ENCODE measurements at places on chromosomes 12 and 14.

DNA sequence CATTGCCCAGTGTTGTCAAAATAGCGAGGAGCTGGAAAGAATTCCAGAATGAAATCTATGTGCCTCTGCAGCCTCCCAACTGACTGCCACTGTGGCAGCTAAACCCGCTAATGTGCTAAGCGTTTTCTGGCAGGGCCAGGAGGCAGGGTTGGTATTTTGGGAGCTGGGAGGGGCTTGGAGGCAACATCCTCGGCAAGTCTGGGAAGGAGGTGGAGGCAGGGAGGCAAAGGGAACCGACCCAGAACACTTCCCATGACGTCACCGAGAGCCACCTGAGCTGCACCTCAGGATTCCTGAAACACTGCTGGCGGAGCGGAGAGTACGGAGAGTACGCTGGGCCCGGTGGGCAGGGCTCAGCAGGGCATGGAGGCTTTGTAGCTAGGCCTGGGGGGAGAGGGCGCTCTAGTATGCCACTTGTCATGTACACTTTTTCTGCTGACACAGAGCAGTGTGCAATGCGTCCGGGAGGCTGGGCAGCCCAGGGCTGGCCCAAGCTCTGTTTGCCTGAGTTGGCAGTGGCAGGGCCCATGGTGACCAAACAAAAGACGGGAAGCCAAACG is 81.5 kb downstream of the DPF3 start:
- DNase-seq, result no peak

- no peak for DNase-seq
Measured at GRCh38 chr12:3600039-3600720, 109.2 kb downstream of the PRMT8 start.

GRCh38 chr14:75381642-75382041 is 46.2 kb upstream of the JDP2 start:
- no peak for DNase-seq

DNA sequence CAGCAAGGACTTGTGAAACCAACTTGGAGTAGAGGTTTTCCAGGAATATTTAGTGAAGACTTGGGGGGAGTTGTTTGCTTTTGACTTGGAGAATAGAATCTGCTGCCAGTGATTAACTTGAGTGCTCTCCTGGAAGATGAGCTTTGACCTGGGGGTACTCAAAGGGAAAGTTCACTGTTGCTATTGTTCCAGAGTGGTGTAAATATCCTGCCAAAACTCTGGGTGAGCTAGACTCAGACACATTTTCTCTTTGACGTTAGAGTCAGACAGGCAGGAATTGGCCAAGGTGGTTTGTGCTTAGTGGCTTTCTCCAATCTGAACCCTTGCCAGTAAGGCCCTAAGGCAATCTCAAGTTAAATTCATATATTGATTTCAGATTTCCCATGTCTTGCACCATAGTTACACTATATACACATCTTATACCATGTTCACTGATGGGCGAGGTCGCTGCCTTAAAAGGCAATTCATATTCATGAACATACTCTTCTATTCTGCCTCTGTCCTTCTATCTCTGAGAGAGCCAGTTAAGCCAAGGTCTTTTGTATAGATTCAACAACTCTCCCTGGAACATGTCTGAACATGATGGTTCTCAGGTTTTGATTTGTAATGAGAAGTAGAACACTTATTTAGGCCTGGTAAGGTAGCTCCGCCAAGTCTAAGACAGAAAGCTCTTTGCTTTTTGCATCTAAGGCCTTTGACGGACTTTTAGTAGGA is 204.6 kb upstream of the SLC38A2 start:
- no peak for DNase-seq

DNA sequence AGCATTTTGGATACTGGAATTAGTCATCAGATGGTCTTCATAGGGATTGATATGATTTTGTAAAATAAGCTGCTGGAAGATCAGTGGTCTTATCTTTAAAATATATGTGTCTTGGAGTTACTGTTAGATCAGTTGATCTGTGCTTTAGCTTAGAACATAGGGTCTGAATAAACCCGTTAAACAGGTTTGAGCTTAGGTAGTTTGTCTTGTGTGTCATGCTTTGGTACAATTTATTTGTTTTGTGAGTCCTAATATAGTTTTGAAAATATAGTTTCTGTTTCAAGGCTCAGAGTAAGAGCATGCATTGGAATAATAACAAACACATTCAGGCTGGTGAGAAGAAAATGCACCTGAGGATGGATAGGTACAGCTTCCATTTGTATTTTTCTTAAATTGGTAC is 505.0 kb downstream of the SLC16A7 start:
- no peak for DNase-seq

- DNase-seq, result no peak
Measured at GRCh38 chr12:9702255-9702654, 30.6 kb downstream of the CLECL1 start.

- no peak for DNase-seq
Measured at GRCh38 chr12:132395192-132395907, 66.0 kb upstream of the GALNT9 start.

DNA sequence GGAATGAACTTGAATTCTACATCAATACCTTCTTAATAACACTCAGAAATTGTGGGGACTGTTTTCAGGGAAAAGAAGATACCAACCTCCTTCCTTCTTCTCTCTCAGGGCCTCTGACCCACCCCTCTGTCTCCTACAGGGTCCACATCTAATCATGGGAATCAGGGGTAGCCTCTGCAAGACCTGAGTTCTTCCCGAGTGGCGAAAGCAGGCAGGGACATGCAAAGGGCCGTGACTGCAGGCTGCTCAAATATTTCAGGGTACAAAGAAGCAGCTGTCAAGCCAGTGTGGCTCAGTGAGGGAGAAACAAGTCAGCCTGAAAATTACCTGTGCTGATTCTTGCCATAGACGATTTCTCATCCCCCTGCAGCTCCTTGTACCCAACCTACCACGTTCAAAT is 123.1 kb upstream of the PARP11 start:
- DNase-seq, result no peak
